Suppressor macrophage treated with lipopolysaccharide for 1 hour (primary cell): ENCODE measurements at places on chromosomes 12 and 14.

GRCh38 chr14:60974090-60974651 is 6.7 kb downstream of the TRMT5 start:
- DNase-seq, result no peak

GRCh38 chr12:125376422-125376821 is 311.2 kb downstream of the AACS start:
- DNase-seq, result no peak

- no peak for DNase-seq
These were observed 201.2 kb downstream of the DAD1 start for GRCh38 chr14:22387776-22388241.

GRCh38 chr12:109109746-109110350 is 6.5 kb upstream of the ACACB start:
- DNase-seq, result no peak

DNA sequence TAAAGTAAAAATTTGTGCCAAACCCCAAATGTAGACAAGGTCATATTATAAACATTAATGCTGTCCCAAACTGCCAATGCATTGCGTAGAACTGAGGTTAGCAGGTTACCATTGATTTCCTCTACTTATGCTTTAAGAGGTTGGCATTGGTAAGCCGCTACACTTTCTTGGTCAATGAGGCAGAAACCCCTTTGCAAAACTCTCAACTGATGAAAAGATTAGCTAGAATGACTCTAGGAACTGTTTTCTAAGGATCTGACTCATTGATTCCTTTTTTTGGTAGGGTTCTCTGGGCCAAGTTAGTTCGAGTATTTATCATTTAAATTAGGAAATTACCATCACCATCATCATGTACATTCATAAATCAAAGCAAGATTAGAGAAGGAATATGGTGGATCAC is 44.6 kb downstream of the HMGA2 start:
- DNase-seq, result no peak

- no peak for DNase-seq
These were observed 38.2 kb upstream of the CRADD start for GRCh38 chr12:93638954-93639353.

- no peak for DNase-seq
These were observed 119.9 kb downstream of the PHETA1 start for GRCh38 chr12:111249018-111249370.

- no peak for DNase-seq
These were observed 380.1 kb downstream of the ALG10 start for GRCh38 chr12:34402228-34402898.

- DNase-seq, result no peak
These were observed 39.4 kb downstream of the CRACR2A start for GRCh38 chr12:3713483-3713882.

DNA sequence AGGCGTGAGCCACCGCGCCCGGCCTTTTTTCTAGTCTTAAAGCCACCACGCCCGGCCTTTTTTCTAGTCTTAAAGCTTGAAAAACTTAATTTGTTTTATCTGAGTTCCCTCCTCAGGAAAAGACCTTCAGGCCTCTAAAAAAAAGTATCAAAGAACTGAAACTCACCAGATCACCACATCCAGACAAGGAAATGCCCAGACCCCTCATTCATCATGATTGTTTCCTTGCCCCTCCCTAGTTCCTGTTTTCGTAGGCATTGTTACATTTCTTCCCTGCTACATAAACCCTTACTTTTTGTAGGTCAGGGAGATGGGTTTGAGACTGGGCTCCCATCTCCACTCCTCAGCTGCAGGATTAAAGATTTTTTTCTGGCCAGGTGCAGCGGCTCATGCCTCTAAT is 21.1 kb upstream of the VWF start:
- DNase-seq, result peak; percentile 52

GRCh38 chr12:28882444-28882843 is 266.6 kb upstream of the FAR2 start:
- no peak for DNase-seq

DNA sequence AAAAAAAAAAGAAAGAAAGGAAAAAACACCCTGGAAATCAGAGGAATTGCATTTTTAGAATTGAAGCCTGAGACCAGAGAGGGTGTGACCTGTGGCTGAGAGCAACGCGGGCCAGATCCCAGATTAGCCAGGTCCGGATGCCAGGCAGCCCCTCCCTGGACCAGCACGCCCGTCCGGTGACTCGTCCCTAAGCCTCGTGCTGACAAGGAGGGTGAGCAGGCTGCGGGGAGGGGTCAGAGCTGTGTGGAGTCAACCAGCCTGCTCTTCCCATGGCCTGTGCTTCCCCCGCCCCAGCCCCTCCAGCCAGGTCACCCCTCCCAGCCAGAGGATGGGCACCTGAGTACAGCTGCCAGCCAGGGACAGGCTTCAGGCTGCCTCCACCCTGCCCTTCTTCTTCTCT is 4.2 kb upstream of the KLC1 start:
- peak; percentile 57 for DNase-seq

GRCh38 chr12:41419131-41419893 is 231.2 kb downstream of the PDZRN4 start:
- no peak for DNase-seq

DNA sequence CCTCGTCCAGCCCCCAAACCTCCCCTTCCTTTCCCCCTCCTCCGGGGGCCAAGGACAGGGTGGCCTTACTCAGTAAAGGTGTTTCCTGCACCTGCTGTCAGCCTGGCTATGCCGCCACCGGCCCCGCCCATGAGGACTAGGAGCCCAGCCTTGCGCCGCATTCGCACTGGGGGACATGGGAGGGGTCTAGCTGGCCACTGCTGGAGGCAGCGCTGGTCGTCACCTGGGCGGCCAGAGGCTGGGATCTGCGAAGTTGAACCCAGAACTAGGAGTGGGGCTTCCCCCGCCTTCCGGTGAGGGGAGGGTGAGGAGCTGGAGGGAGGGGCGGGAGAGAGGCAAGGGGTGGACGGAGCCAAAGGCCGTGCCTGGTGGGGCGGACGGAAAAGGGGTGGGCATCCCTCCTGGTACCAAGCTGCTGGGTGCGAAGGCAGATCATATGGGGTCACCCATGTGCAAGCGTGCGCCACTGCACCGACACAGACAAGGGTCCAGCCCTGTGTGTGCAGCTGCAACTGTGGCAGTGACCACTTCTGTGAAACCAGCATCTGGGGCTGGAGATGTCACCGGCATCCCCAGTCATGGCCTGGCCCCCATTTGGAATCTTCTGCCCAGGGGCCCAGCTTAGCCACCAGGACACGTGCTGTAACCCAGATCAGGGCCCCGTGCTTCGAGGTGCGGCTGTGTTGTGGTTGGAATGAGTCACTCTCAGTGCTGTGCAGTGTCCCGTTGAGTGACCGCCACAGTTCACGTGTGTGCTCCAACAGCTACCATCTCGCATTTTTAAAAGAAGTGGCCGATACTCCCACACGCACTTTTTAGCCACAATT is 8.5 kb downstream of the AMN start:
- no peak for DNase-seq

DNA sequence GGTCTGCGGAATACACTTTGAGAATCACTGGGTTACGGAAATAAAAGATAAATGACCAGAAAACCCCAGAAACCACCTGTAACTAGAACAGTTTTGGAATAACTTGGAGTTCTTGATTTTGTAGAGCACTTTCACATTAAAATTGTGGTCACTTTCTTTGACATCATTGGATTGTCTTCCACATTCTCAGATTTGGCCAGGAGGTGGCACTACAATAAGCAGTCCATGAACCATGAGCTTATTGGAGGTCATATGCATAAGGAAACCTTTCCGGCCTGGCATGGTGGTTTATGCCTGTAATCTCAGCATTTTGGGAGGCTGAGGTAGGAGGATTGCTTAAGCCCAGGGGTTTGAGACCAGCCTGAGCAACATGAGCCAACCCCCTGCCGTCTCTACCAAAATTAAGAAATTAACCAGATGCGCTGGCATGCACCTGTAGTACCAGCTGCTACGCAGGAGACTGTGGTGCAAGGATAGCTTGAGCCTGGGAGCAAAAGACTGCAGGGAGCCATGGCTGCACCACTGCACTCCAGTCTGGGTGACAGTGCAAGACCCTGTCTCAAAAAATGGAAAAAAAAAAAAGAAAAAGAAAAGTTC is 107.7 kb upstream of the CAND1 start:
- DNase-seq, result peak; percentile 55

- DNase-seq, result no peak
These were observed 1.9 kb downstream of the SLC25A3 start for GRCh38 chr12:98595243-98595988.

GRCh38 chr14:91311284-91311662 is 66.8 kb upstream of the GPR68 start:
- peak; percentile 13 for DNase-seq

DNA sequence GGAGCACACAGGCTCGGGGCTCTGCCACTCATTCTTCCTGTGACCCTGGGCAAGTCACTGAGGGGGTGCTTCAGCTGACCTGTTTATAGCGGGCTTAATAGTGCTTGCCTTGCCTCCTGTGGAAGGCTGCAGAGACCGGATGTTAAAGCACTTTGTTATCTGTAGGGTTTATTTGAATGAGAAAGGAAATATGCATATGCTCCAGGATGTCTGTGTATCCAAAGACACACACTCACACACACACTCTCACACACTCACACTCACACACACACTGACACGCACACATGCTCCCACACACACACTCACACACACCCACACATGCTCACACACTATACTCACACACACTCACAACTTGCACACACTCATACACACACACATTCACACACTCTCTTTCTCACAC is 56.1 kb upstream of the DDX11 start:
- no peak for DNase-seq

DNA sequence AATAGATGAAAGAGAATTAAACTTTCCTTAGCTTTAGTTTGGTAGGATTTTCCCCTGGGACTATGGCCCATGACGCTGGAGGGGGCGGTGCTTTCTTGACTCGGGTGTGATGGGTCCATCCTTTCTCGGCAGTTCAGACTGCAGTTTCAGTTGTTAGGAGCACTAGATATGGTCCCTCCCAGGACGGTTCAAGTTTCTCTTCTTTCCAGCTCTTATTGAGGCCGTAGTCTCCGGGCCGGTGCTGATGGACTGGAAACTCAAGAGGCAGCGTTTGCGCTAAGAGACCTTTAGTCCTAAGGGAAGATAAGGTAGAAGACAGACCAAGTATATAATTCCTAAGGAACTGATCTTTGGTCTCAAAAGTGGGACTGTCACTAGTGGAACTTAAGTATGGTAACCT is 111.2 kb downstream of the RIN3 start:
- no peak for DNase-seq

GRCh38 chr12:52582971-52583456 is 9.4 kb upstream of the KRT74 start:
- peak; percentile 83 for DNase-seq

DNA sequence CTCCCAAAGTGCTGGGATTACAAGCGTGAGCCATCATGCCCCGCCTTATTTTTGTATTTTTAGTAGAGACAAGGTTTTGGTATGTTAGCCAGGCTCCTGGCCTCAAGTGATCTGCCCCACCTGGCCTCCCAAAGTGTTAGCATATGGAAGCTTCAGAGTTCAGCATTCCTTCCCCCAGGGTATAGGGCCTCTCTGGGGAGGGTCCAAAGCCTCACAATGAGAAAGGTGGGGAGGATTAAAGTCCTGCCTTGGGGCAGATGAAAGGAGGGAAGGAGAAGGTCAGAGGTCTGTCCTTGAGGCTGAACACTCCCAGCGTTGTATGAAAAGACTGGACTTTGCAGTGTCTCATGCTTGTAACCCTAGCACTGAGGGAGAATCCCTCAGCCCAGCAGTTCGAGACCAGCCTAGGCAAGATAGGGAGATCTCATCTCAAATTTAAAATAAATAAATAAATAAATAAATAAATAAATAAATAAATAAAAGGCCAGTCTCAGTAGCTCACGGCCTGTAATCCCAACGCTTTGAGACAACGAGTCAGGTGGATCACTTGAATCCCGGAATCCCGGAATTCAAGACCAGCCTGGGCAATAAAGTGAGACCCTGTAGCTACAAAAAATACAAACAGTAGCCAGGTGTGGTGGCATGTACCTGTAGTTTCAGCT is 22.0 kb upstream of the RCOR1 start:
- no peak for DNase-seq

DNA sequence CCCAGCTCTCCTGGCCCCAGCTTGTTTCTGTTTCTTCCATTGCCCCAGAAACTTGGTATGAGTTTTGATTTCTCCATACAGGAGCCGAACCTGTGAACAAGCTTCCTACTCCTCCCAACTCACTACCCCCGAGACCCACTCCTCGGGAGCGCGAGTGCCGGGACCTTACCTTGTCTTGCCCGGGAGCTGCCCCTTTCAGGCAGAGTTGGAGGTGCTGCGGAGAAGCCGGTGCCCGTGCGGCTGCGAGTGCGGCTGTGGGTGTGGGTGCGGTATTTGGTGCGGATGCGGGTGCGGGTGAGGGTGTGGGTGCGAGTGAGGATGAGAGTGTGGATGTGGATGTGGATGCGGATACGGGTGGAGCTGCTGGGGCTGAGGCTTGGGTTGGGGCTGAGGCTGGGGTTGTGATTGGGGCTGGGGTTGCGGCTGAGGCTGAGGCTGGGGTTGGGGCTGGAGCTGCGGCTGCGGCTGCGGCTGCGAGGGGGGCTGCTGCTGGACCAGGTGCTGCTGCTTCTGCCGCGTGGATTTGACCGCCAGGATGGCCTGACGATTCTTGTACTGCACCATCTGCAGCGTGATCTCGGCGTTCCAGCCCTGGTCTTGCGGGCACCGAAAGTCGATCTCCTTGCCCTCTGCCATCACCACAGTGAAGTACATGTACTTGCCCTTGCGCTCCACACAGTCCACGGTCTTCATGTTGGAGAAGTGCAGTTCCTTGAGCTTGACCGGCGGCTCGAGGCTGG is 1.1 kb downstream of the PHLDA1 start:
- DNase-seq, result peak; percentile 68

- DNase-seq, result no peak
These were observed 87.1 kb downstream of the FBXL14 start for GRCh38 chr12:1507308-1507707.

DNA sequence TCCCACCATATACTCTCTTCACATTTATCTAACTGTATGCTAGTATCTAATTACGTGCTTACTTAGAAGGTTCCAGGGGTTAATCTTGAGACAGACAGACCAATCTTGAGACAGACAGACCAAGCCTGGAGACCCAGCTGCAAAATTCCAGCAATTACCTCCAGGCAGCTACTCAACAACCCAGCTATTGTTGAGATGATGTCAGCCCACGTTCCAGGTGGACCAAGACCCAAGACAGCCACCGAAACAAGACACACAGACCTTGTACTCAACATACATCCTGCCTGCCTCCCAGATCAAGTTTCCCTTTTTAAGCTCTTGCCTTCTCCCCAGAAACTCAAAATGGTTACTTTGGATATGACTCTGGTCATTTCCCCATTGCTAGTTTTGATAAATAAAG is 64.9 kb upstream of the VASH1 start:
- no peak for DNase-seq

GRCh38 chr12:122726080-122726558 is 4.5 kb downstream of the HCAR1 start:
- peak; percentile 74 for DNase-seq

GRCh38 chr12:98013560-98013959 is 501.8 kb upstream of the TMPO start:
- DNase-seq, result no peak

DNA sequence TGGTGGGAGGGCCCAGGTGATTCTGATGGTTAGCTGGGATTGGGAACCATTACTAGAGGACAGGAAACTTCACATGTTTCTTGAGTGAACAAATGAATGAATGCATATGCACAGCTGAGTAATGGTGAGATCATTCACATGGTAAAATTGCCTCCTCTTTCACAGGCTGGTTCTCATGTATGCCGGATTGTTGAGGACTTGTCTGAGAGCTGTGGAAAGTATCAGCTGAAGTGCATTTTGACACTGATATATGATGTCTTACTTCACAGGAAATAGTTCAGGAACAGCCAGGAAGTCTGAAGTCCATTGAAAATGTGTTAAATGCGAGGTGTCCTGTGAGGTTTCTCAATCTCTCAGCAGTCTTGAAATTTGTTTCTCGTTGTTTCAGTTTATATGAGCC is 77.6 kb upstream of the DACT1 start:
- no peak for DNase-seq
